ENCODE measurements at places on chromosomes 7 and 10. TPM values are rescaled to one million over a fixed set of nuclear protein-coding genes. Genes with fewer than 3 reads are reported as not detected.

TRIM50 gene
- not detected for total RNA-seq

GPR15LG gene
- total RNA-seq, result not detected

PIP gene
- total RNA-seq, result not detected

TAS2R5 gene
- total RNA-seq, result 0.30 TPM

GARIN1A gene
- total RNA-seq, result 0.05 TPM

TYW1 gene
- total RNA-seq, result 13.2 TPM

STK31 gene
- 0.02 TPM for total RNA-seq

HOXA13 gene
- 0.70 TPM for total RNA-seq

MYH16 gene
- 29.6 TPM for total RNA-seq

LDB3 gene
- total RNA-seq, result not detected

GJD4 gene
- not detected for total RNA-seq

PTEN gene
- 29.2 TPM for total RNA-seq

SLC29A3 gene
- 1.6 TPM for total RNA-seq

CUZD1 gene
- 0.47 TPM for total RNA-seq

All from HT1080 (cell line).